ENCODE measurements at places on chromosomes 4 and X.

GRCh38 chrX:13716905-13717304 lies 17.5 kb downstream of the TRAPPC2 start:
- no peak for DNase-seq

DNA sequence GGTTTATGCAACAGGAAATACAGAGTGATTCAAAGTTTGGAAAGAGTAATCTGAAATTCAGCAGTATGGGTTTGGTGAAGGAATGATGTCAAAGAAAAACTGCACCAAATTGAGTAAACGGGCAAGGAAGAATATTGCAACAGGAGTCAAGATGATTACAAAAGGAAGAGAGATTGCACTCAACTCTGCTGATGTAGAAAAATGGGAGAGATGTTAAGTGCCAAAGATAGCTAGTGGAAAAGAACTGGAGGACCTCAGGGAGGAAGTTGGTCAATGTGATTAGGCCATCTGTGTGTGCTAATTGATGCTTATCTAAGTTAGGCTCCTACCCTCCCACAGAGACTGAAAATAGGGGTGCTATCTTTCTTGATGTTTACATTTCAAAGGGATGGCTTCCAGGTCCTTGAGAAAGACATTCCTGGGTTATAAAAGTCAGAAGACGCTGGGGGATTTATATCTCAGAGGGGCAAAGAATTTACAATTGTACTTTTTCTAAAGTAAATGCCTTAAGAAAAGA lies 167.4 kb upstream of the FAM47A start:
- DNase-seq, result no peak

DNA sequence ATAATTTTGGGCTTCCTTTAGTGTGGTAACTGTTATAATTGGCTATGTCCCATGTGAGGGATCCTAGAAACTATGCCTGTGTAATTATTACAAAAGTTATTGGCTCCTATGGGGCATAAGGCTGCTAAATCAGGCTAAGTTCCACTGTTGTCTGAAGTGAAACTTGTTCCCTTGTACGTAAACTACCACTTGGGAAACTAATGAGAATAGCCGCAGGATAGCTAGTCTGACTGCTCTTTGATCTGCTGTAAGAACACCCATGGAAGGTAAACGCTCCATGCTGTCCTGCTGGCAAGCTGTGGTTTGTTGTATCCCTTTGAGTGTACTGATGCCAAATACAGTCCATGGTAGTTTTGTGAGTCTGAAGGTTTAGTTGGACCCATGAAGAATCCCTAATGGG lies 9.3 kb upstream of the MAOA start:
- no peak for DNase-seq

GRCh38 chrX:24085101-24085500 lies 30.3 kb downstream of the EIF2S3 start:
- DNase-seq, result no peak

GRCh38 chr4:122635205-122635604 lies 14.3 kb upstream of the IL21 start:
- DNase-seq, result no peak

- DNase-seq, result no peak
These were observed 66.7 kb upstream of the PRPS1 start for GRCh38 chrX:107561468-107562215.

- DNase-seq, result no peak
These were observed 100.7 kb downstream of the SYNPO2 start for GRCh38 chr4:118989098-118990080.

DNA sequence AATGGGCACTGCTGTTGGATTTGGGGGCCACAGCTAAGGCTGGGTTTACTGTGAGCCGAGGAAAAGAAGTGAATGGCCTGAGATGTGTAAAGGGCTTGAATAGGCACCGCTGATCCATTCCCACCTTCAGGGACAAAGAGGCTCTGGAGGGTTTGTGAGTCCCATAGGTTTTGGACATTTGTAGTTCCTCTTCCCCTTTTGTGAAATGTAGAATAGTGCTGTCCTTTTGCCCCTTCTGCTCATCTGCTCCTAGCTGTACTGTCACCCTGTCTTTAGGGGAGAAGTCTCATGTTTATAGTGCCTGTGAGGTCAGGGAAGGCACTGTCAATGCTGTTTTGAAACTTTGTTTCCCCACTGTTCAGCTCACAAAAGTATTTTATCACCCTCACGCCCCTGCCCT lies 26.4 kb upstream of the CLCN4 start:
- DNase-seq, result no peak

GRCh38 chrX:142238536-142238935 lies 33.4 kb upstream of the MAGEC2 start:
- DNase-seq, result no peak

DNA sequence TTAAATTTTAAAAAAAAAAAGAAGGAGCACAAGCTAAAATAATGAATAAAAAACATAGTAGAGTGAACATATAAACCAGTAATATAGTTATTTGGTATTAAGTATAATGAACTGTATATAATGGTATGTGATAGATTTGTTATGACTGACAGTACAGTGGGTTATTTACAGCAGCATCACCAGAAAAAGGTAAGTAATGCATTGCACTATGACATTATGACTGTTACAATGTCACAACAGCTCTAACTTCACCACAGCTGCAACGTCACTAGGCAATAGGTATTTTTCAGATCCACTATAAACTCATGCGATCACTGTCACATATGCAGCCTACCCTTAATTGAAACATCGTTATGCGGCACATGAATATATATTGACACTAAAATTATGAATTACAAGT lies 72.5 kb downstream of the COX7B2 start:
- no peak for DNase-seq

- DNase-seq, result no peak
These were observed 296.7 kb upstream of the CASK start for GRCh38 chrX:42220083-42220482.

DNA sequence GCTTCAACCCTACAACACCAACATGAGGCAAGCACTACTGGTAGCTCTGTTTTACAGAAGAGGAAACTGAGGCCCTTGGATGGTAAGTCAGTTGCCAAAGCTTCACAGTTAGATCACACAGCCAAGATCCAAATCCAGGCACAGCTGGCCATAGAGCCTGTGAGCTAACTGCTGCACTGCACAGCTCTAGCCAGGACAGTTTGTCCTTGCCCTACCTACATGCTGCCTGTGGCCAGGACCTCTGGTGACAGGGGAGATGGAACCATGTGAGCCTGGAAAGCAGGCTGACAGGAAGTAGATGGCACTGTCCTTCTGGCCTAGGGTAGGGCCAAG lies 257.8 kb downstream of the FBXW7 start:
- no peak for DNase-seq

GRCh38 chr4:5500165-5500564 lies 208.2 kb downstream of the EVC2 start:
- no peak for DNase-seq

GRCh38 chrX:132594129-132594528 lies 105.3 kb upstream of the MBNL3 start:
- no peak for DNase-seq

DNA sequence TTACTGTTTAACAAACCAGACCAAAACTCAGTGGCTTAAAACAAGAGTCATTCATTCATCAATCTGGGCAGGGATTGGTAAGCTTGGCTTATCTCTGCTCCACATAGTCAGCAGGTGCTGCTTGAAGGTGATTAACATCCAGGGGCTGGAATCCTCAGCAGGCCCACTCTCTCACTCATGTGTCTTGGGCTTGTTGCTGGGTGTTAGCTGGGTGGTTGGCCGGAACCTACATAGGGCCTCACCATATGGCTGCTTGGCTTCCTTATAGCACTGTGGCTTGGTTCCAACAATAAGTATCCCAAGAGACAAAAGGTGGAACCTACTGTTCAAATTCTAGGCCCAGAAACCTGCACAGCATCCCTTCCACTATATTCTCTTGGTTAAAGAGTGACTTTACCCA lies 125.0 kb downstream of the RASGEF1B start:
- DNase-seq, result no peak

GRCh38 chr4:110550260-110550659 lies 72.6 kb downstream of the PITX2 start:
- no peak for DNase-seq

DNA sequence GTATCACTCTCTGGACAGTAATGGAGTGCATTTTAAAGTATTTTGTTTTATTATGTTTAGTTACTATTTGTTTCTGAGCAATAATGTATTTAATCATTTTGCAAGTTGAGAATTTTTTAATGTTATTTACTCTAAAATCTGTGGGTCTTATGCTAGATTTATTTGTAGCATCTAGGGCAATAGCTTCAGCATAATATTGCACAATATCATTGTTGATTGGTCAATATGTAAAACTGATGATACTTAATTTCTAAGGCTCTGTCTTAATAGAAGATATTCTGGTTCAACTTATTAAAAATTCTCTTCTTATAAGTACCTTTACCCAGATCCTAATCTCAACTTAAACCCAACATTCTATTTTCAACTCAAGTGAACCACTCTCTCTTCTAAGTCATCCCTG lies 11.5 kb downstream of the SFRP2 start:
- no peak for DNase-seq

GRCh38 chr4:3660928-3661515 lies 105.2 kb upstream of the ADRA2C start:
- no peak for DNase-seq

DNA sequence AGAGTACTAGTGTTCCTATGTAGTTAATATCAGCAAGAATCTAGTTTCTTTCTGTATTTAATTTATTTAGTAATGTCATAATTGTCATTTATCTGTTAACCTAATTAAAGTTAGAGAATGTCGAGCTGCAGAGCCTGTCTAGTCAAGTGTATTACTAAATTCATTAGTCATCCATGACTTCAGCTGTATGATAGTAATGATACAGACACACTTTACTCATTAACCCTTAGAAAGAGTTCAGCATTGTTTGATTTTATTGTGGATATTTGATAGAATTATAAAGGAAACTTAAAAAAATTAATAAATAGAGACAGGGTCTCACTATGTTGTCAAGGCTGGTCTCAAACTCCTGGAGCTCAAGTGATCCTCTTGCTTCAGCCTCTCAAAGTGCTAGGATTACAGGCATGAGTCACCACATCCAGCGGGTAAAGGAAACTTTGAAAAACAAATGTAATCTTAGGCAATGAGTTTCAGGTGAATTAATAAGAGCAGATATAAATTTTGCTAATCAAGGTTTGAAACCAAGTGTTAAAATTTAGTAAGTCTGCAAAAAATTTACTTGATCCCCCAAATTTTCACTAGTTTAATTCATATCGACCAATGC lies 110.6 kb downstream of the ANK2 start:
- DNase-seq, result no peak

DNA sequence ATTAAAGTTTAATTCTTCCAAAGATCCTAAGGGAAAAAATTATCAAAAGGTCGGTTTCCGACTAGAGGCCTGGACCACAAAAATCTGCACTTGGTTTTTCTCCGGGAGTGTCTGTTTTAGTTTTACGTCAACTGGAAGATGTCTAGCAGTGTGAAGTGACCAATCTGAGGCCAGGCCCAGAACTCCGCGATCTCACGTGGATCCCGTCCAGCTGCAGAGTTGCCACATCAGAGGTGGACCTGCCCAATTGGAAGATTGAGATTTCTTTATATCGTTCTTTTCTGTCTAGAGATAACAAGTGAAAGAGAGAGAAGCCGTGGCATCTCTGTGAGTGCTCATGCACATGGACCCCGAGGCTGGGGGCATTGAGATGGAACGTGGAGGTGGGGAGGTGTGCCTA lies 115.8 kb downstream of the AFF1 start:
- DNase-seq, result no peak
